ENCODE measurements at places on chromosomes 2 and 18. TPM values are rescaled to one million over a fixed set of nuclear protein-coding genes. Genes with fewer than 3 reads are reported as not detected.

DNA sequence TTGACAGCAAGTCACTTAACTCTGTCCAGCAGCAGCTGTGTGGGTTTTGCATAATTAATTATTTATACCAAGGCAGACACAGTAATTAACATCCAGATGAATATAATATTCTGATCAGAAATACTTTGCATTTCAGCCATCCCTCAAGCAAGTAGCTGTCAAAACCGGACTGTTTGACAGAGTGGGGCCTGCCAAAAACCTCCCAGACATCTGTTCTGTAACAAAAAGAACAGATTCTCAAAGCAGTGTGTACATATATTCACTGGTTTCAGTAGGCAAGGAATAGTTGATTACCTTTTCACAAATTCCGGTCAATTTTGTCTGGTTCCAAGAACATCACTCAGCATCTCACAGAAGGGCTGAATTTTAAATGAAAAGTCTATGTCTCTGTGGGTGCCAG, 291.6 kb downstream of the CMPK2 start:
- DNase-seq, result no peak
- H3K36me3 ChIP-seq, result no peaks in the 10 kb centered on the region

DNA sequence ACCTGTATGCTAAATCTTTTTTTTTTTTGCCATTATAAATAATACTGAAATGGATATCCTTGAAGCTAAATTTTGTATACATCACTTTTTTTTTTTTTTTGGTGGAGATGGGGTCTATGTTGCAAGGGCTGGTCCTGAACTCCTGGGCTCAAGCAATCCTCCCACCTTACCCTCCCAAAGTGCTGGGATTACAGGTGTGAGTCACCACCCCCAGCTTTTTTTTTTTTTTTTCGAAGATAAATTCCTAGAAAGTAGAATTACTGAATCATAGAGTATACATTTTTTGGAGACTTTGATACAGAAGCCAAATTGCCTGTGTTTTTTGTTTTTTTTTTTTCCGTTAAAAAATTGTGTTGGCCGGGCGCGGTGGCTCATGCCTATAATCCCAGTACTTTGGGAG, 51.0 kb upstream of the MCFD2 start:
- DNase-seq, result no peak
- peaks cover 9% of the 10 kb centered on the region for H3K36me3 ChIP-seq
- no peak overlapping the region for H3K4me3 ChIP-seq
- H3K27ac ChIP-seq, result no peak overlapping the region
- H3K27me3 ChIP-seq, result no peaks in the 10 kb centered on the region

- no peak for DNase-seq
- H3K27ac ChIP-seq, result no peak overlapping the region
- peaks cover 30% of the 10 kb centered on the region for H3K4me1 ChIP-seq
Observed at GRCh38 chr18:5966514-5966913, 71.2 kb upstream of the TMEM200C start.

- H3K27me3 ChIP-seq, result peaks cover 17% of the 10 kb centered on the region
- no peak overlapping the region for H3K27ac ChIP-seq
- no peaks in the 10 kb centered on the region for H3K4me1 ChIP-seq
- H3K4me3 ChIP-seq, result no peak overlapping the region
- no peak for DNase-seq
- no peaks in the 10 kb centered on the region for H3K36me3 ChIP-seq
Observed at GRCh38 chr2:31328026-31328425, 86.5 kb downstream of the XDH start.

DNA sequence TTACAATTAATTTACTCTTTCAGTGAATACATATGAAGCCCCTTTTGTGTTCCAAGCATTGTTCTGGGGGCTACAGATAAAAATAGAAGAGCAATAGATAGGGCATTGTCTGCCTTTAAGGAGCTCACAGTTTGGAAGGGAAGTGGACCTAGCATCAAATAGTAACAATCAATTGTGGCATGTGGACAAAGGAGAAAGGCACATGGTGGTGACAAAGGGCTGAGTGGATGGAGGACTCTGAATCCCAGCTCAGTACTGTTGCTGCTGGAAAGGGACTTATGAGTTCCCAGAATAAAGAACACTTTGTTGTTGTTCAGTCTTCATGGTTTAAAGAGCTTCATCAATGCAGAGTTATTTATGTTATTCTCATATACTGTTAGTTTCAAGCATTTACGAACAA, 217.7 kb downstream of the HRH4 start:
- H3K4me1 ChIP-seq, result no peaks in the 10 kb centered on the region
- H3K4me3 ChIP-seq, result no peak overlapping the region
- DNase-seq, result no peak
- no peaks in the 10 kb centered on the region for H3K36me3 ChIP-seq
- H3K27me3 ChIP-seq, result peaks cover 18% of the 10 kb centered on the region

DNA sequence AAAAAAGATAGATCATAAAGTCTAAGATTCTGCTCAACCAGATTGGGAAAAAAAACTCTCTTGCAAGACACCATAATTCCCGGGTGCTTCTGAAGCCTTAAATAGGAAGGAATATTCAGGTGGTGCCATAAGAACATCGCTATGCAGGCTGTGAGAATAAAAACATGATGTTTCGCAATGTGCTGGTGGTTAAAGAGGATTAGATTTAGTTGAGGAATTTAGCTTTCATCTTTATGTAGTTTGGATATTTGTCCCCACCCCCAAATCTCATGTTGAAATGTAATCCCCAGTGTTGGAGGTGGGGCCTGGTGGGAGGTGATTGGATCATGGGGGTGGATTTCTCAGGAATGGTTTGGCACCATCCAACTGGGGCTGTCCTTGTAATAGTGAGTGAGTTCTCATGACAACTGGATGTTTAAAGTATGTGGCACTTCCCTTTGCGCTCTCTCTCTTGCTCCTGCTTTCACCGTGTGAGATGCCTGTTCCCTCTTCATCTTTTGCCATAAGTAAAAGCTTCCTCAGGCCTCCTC, 132.2 kb downstream of the AKAIN1 start:
- H3K27me3 ChIP-seq, result no peaks in the 10 kb centered on the region
- H3K4me3 ChIP-seq, result no peak overlapping the region
- DNase-seq, result no peak
- H3K36me3 ChIP-seq, result no peaks in the 10 kb centered on the region

- no peak for DNase-seq
- no peaks in the 10 kb centered on the region for H3K27me3 ChIP-seq
- H3K36me3 ChIP-seq, result no peaks in the 10 kb centered on the region
- H3K4me1 ChIP-seq, result peaks cover 28% of the 10 kb centered on the region
- H3K4me3 ChIP-seq, result no peak overlapping the region
- no peak overlapping the region for H3K27ac ChIP-seq
Observed at GRCh38 chr2:151757861-151758260, 23.6 kb upstream of the NEB start.

DNA sequence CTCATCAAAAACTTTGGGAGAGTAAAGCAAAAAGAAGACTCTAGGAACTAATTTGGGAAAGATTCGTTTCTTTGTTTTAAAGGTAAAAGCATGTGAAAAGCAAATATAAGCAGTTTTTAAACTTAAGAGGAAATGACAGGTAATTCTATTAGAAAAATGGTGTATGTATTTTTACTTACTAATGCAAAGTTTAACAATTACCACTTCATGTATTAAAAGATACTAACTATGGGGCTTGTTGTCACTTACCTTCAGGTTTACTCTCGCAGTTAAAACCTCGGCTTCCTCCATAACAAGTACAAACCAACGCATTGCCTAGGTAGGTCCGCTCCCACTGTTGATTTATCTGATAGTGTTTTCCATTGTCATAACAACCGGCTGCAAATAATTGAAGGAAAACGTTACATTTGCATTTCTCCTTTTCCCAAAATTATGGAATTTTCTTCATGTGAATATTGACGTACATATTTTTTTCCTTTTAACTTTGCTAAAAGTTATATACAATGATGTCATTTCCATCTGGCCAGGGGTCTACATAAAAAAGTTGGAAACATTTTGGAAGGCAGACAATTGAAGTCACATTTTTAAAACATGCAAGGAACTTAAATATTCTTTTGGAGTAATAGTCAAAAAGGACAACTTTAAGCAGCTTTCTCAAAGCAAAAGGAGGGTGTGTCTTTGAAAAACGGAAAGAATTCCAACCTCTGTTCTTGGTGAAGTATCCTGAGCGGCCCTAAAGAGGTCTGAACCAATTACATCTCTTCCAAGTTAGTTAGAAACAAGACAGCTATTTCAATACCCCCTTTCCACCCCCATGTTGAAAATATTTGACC, 1.2 kb downstream of the FN1 start:
- DNase-seq, result no peak
- peak overlapping the region; percentile 59 for H3K27ac ChIP-seq
- H3K4me3 ChIP-seq, result peak overlapping the region; percentile 88

DNA sequence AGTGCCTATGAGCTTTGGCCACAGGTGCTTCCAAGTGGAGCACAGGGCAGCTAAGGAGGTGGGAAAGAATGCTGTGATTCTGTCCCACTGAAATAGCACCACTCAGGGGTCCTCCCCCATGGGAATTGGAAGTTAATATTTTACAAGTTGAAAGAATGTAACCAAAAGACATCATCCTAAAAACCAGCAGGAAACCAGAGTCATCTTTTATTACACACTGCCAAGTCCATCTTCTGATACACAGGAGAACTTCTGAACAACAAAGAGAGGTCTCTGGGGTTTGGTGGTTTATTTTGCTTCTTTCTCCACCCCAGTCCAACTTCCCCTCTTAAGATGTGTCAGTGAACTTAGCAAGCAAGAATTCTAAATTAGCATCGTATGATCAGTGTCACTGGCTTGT, 47.7 kb downstream of the COLEC12 start:
- no peak for DNase-seq
- H3K27me3 ChIP-seq, result peaks cover 8% of the 10 kb centered on the region
- no peak overlapping the region for H3K27ac ChIP-seq
- H3K4me1 ChIP-seq, result peaks cover 58% of the 10 kb centered on the region
- H3K36me3 ChIP-seq, result peaks cover 14% of the 10 kb centered on the region

Gene SERPINB12
- 15.5 TPM for total RNA-seq

Gene C2orf15
- total RNA-seq, result 5.6 TPM

Gene RNF144A
- 35.6 TPM for total RNA-seq

Gene LOXL3
- total RNA-seq, result 3.4 TPM

Gene LCT
- 2.8 TPM for total RNA-seq
